ENCODE measurements at places on chromosomes 11 and 22.

DNA sequence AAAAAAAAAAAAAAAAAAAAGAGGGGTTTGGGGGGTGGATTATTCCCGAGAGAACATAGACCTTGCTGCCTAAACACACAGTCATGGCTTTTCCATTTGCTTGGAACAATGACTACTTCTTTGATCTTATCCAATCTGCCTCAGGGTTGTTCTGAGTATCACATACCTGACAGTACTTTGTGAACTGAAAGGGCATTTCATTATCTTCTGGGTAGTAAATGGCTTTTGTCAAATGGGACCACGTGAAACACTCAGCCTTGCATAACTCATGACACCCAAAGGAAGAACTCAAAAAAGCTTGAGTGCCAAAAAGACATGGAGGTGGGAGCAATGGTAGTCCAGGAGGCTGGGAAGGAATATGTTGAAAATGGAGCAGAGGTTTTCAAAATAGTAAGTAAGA is 123.2 kb upstream of the BID start:
- no peak for DNase-seq

GRCh38 chr11:16902182-16902581 is 112.0 kb downstream of the PLEKHA7 start:
- DNase-seq, result no peak

GRCh38 chr11:126790550-126791081 is 210.0 kb downstream of the KIRREL3 start:
- DNase-seq, result no peak

DNA sequence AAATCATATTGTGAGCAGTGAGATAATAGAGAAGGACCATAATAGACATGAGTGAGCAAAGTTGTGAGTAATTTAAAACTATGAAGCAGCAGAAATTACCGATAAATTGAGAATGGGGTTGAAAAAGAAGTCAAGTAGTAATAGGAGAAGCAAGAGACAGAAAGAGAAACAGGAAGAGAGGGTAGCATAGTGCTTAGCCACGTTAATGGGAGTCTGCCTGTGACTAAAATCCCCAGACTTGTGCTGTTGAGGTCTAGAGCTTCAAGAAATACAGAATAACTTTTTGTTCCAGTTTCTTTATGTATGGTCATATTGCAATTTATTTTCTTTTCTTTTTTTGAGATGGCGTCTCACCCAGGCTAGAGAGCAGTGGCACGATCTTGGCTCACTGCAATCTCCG is 368.7 kb downstream of the METTL15 start:
- DNase-seq, result no peak

All from HS-27A (cell line).